ENCODE measurements at places on chromosomes 7 and 10.
A peak's percentile ranks its signal among the peaks of the same experiment; 100 is the strongest.

GRCh38 chr10:101053516-101053915 lies 8.3 kb upstream of the KAZALD1 start:
- DNase-seq = no peak

GRCh38 chr7:92456236-92456635 lies 9.0 kb downstream of the GATAD1 start:
- no peak for DNase-seq

DNA sequence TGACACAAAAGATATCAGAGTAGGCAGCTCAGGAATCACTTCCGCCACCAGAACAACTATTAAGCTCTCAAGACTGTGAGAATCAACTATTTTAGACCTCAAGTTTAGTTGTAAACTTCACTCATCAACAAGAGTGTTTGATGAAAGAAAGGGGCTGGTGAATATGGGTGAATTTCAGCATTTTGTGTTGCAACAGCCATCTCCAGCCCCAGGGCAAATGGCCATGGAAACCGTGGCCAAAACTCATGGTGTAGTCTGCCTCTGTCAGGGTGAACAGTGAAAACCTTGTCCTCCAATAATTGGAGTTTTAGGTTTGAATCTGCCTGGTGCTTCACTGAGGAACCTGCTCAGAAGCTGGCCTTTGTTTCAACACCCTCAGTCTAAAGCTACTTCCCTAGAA lies 60.0 kb downstream of the POLR1F start:
- no peak for DNase-seq

- DNase-seq = no peak
Observed at GRCh38 chr7:7848246-7848645, 120.3 kb upstream of the GLCCI1 start.

DNA sequence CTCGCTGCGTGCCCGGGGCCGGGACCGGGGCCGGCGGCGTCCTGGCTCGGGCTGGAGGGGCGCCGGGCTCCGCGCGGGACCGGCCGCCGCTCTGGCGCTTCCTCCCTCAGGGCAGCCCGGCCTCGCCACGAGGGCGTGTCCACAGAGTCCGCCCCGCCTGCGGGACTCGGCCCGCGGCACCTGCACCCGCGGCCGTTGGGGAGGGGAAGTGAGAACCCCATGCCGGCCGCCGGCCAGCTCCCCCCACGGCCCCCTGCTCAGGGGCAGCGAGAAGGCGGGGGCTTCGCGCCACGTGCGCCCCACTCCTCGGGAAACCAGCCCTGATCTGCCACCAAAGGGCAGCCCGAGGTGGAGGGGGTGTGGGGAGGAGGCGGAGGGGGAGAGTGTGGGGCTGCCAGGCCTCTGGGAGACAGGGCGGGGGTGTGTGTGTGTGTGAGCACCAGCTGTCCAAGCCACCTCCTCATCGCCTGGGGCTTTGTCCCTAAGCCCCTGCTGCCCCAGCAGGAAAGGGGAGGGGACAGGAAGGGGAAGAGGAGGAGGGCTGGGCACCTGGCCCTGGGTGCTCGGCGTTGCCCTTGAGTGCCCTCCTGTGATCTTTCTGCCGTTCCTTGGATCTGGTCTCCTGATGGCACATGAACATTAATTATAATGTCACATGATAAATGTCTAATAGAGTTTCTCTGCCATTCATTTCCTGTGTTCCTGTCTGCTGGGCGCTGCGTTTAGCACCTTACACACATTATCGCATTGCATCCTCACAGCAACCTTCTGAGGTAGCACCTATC lies at the start of gene PIK3AP1:
PIK3AP1 (minus strand) TSS at position 93 of the 785 bp plus-strand sequence. CDS start 120 bp downstream, outside the sequence.
- no peak for DNase-seq

- DNase-seq = no peak
Observed at GRCh38 chr7:18016547-18017444, 10.8 kb downstream of the PRPS1L1 start.

GRCh38 chr10:22609719-22610465 lies 104.5 kb downstream of the PIP4K2A start:
- no peak for DNase-seq

DNA sequence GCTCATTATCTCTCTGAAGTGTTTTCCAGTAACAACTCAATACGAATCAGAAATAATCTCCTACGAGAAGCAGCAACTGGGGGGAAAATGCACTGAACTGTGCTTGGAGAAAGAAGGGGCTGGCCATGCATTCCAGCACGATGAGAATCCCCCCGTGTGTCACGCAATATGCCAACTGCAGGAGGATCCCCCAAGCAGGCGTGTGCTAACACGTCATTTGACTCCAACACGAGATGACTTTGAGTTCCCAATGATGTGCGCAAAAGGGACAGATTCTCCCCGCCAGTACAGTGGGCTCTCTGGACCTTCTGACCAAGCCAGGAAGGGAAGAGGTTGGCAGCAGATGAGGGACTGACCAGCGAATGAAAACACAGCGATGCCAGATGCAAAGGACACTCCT lies 105.5 kb downstream of the KCNMA1 start:
- DNase-seq = no peak

DNA sequence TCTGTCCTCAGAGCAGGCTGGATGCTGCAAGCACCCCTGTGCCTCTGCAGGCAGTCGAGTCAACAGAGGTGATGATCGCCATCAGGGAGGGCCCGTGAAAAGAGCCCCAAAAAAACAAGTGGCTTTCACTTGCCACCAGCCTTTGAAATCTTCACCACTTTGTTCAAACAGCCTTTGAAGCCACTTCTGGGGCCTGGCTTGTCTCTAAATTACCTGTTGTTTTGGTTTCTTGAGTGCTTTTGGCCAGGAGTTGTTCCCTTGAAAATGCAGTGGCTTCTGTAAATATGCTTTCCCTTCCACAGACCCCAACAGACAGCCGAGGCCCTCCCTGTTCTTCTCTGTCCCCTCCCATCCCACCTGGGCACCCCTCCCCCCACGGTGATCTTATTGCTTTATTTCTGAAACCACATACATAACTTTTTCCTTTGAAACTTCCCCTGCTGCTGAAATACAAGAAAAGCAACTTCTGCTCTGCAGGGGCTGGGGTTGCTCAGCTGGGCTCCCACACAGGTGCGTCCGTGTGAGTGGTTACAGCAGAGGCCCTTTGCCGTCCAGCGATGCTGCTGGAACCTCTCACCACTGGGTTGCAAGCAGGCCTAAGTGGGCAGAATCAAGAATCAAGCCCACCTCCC lies 283.8 kb upstream of the SHH start:
- DNase-seq = no peak

- no peak for DNase-seq
Observed at GRCh38 chr7:134395604-134396003, 63.3 kb downstream of the AKR1B1 start.

DNA sequence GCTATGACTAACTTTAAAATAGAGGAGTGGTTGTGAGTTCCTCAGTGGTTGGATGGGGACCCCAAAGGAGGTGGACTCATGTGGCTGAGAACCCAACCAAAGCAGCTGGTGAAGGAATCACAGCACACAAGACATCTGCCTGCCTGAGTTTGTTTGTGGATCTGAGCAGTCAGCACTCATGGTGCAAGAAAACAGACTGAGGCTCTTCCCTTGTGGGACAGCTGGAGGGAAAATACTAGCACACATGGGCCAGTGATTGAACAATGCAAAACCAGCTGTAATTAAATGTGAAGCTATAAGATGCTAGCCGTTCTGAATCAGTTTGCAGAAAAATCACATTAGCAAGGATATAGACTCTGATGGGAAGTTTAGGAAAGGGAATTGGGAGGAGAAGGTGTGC lies 707.3 kb downstream of the GRID1 start:
- DNase-seq = no peak

- no peak for DNase-seq
Observed at GRCh38 chr7:151810441-151811232, 66.3 kb downstream of the PRKAG2 start.

GRCh38 chr10:79084012-79084971 lies 15.5 kb downstream of the ZMIZ1 start:
- no peak for DNase-seq

GRCh38 chr10:80186364-80187012 lies 18.8 kb downstream of the ANXA11 start:
- DNase-seq = no peak

- DNase-seq = no peak
Observed at GRCh38 chr10:91159254-91159783, 61.1 kb upstream of the PCGF5 start.

- DNase-seq = no peak
Observed at GRCh38 chr10:107557916-107558315, 393.4 kb upstream of the SORCS1 start.

GRCh38 chr7:66493235-66494205 lies 135.2 kb upstream of the KCTD7 start:
- peak; percentile 95 for DNase-seq

DNA sequence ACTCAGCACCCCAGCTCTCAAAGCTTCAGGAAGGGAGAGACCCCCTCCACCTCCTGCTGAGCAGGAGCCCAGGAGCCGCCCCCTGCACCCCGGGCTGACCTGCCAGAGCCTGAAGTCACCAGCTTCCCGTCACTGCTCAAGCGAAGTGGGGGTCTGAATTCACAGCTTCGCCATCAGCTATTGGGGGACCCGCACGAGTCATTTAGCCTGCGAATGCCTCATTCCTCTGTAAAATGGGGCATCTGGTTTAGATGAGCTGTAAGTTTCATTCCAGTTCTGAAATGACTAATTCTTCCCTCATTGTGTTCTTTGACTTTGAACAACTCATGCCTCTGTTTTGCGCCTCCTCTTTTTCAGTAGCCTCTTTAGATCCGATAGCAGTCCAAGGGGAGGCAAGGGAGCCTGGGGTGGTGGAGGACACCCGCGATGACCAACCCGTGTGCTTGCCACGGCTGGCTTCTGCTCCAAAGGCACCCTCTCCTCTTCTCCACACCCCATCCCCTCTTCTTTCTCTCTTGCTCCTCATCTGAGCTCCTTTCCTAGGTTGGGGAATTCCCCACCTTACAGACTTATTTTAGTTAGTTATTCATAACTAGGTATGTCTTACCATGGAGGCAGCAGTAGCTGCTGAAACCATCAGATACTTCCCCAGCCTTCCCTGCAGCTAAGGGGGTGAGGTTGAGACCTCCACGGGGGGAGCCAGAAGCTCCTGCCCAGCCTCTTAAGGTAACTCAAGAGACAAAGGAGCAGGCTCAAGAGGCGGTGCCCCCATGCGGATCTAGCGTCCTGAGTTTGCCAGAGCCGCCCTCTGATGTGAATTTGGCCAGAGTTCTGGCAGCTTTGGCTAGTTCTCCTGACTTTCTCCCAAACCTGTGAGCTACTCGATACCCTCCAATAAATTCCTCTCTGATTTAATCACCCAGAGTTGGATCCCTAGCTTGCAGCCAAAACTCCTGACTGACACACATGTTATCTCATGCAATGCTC lies 47.7 kb downstream of the RBM17 start:
- no peak for DNase-seq

DNA sequence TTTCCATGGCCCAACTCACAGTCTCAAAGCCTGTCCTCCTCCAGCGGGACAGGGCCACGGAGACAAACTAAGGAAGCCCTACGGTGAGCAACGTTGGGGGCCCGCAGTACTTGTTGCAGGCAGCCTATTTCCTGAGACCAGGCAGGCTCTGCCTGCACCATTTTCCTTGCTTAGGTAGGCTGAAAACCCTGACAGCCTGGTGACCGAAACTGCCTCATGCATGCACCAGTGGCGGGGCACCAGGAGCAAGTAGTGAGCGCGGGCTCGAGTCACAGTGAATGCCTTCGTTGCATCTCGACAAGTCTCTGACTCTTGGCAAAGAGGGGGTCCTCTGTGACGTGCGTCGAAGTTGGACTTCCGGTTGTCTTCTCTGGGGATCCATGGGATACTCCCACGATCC lies 23.3 kb upstream of the ZNF273 start:
- DNase-seq = no peak

- DNase-seq = no peak
Observed at GRCh38 chr10:48390933-48391845, 84.7 kb downstream of the MAPK8 start.

GRCh38 chr7:80934321-80934720 lies 15.5 kb upstream of the SEMA3C start:
- no peak for DNase-seq

DNA sequence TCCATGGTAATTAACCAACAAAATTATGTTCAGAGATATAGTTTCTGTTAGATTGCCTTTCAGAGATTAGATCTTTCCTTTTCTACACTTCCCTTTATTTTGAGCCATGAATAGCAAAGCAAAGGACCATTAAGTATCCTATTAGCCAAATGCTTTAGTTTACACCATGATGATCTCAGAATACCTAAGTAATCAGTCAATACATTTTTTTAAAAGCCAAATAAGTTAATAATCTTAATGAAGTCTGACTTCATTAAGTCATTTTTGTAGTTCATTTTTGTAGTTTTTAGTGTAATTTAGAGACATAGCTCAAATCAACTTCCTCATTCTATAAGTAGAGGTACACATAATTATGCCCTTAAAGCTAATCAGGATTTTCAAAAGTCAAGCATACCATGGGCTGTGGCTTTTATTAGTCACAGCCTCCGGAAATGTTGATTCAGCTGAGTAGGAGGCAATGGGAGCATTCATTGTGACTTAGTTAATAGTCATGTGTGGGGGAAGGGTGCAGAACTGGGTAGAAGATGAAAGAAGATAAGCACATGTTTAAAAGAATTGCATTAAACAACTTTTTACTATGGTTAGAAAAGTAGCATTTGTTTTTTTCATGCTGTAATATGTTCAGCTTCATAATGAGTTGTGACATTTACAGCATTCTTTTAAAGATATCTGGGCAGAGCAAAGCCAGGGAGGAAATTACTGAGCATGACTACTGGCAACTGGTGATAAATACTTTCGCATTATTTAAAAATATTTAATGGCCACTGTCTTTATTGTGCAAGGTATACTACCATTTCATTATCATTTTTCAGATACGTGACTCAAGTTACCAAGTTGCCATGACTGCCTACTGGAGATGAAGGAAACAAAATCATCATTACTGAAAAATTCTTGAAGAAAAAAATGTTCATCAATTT lies 57.3 kb upstream of the CCDC71L start:
- no peak for DNase-seq

DNA sequence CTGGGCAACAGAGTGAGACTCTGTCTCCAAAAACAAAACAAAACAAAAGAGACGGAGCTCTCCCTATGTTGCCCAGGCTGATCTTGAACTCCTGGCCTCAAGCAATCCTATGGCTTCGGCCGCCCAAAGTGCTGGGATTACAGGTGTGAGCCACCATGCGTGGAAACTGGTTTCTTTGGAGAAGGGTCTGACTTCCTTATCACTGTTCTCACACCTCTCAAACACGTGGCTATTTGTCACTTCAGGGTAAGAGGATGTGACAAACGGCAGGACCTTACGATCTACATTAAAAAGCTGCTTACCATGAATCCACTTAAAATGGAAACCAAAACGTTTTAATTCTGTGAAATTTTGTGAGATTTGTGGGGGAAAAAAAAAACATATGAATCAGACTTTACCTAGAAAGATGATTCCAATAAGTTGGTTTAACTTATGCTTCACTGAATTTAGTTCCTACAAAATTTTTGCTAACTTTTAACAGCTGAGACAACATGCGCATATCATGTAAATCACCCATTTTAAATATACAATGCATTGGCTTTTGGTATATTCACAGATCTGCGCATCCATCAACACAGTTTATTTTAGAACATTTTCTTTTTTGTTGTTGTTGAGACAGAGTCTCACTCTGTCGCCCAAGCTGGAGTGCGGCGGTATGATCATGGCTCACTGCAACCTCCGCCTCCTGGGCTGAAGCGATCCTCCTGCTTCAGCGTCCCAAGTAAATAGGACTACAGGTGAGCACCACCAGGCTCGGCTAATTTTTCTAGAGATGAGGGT lies 18.7 kb upstream of the FOXK1 start:
- DNase-seq = no peak

Measured in activated CD8-positive, alpha-beta memory T cell treated with anti-CD3 and anti-CD28 coated beads for 1 hour (primary cell).